ENCODE measurements at places on chromosomes 13 and 19. TPM values are rescaled to one million over a fixed set of nuclear protein-coding genes. Genes with fewer than 3 reads are reported as not detected.

DNA sequence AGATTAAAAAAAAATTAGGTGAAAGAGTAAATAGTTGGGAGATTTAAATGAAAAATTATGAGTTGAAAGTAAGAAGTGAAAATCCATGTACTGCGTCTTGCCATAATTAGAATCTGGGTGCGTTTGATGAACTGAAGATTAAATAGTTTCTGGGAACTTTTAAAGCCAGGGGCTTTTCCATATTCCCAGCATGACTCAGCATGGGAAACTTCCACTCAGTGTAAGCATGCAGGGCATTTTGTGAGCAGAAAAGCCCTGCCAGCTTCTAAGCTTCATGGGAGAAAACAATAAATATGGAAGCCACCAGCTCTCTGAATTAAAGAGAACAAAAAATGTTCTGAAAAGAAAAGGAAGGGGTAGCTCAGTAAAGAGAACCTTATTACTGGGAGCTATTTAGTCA, 62.0 kb upstream of the EDNRB start:
- no peaks in the 10 kb centered on the region for H3K36me3 ChIP-seq
- peak overlapping the region; percentile 97 for H3K27ac ChIP-seq
- H3K4me3 ChIP-seq: no peak overlapping the region
- peaks cover 22% of the 10 kb centered on the region for H3K4me1 ChIP-seq

DNA sequence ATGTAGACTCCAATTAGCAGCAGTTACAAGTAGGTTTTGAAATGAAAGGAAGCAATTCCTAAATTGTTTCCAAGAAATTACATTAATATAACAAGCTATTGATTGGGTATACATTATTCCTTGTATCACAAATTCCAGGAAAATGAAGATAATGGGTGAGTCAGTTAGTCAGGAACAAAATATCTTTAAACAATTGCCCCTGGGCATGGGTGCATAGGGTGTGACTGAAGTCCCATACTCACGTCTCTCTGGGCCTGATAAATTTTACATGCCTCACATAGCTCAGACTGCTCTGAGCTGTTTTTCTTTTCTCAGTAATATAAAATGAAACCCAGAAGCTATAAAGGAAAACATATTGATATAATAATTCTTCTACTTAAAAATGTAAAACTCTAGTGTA, 87.8 kb downstream of the FNDC3A start:
- H3K27me3 ChIP-seq: no peaks in the 10 kb centered on the region
- DNase-seq: no peak
- H3K4me3 ChIP-seq: no peak overlapping the region
- H3K4me1 ChIP-seq: peaks cover 29% of the 10 kb centered on the region
- no peaks in the 10 kb centered on the region for H3K36me3 ChIP-seq

GRCh38 chr13:109465148-109465547, 321.2 kb downstream of the IRS2 start:
- no peaks in the 10 kb centered on the region for H3K36me3 ChIP-seq
- H3K4me3 ChIP-seq: no peak overlapping the region
- no peak overlapping the region for H3K27ac ChIP-seq
- H3K27me3 ChIP-seq: no peaks in the 10 kb centered on the region

- DNase-seq: no peak
- H3K27ac ChIP-seq: no peak overlapping the region
- no peaks in the 10 kb centered on the region for H3K27me3 ChIP-seq
These were observed 81.7 kb upstream of the DOCK9 start for GRCh38 chr13:99059498-99060075.

- peaks cover 26% of the 10 kb centered on the region for H3K4me1 ChIP-seq
- no peaks in the 10 kb centered on the region for H3K27me3 ChIP-seq
- no peak for DNase-seq
- H3K36me3 ChIP-seq: peaks cover 11% of the 10 kb centered on the region
- peak overlapping the region; percentile 63 for H3K27ac ChIP-seq
- no peak overlapping the region for H3K4me3 ChIP-seq
These were observed 3.2 kb downstream of the MAP2K2 start for GRCh38 chr19:4120559-4121272.

DNA sequence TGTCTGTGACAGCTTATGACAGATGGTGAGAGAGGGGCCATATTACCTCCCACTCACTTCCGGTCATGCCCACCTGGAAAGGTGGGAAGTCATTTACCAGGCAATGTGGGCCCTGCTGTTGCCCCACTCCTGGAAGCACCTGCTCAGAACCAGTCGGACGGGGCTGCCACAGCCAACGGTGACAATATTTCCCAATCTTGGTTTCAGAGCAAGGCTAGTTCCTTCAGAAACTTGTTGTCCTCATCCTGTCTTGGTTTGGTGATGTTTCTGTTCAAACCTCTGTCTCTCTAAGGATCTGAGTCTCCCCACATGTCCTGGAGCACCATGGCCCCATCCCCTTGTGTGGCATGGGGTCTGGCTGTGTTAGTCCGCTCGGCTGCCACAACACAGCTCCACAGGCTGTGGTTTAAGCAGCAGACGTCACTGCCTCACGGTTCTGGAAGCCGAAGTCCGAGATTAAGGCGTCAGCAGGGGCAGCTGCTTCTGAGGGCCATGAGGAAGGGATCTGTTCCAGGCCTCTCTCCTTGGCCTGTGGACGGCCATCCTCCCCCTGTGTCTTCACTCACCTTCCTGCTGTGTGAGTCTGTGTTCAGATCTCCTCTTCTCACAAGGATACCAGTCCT, 31.5 kb upstream of the SLC15A1 start:
- no peak overlapping the region for H3K27ac ChIP-seq
- peaks cover 2% of the 10 kb centered on the region for H3K4me1 ChIP-seq
- peaks cover 12% of the 10 kb centered on the region for H3K27me3 ChIP-seq
- H3K36me3 ChIP-seq: peaks cover 2% of the 10 kb centered on the region
- H3K4me3 ChIP-seq: no peak overlapping the region
- DNase-seq: no peak

TRIM13 gene
- 30.8 TPM for total RNA-seq

GFY gene
- total RNA-seq: not detected
